ENCODE measurements at places on chromosomes 4 and X.

DNA sequence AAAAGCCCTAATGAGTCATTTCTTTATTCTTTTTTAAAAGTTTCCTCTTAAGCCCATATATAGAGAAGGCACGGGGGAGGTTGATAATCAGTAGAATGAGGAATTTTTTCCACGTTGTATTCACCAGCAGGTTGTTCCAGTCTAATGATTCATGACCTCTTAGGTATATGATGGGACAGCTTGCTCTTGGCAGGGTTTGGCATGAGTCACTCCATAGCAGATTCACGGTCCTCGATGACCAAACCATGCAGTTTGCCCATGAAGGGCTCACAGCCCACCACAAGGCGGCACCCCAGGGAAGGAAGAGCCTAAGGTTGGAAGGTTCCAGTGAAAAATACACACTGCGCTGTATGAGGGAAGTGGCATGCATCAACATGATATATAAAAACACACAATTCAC is 623.8 kb upstream of the DIPK2B start:
- peak; percentile 71 for DNase-seq

DNA sequence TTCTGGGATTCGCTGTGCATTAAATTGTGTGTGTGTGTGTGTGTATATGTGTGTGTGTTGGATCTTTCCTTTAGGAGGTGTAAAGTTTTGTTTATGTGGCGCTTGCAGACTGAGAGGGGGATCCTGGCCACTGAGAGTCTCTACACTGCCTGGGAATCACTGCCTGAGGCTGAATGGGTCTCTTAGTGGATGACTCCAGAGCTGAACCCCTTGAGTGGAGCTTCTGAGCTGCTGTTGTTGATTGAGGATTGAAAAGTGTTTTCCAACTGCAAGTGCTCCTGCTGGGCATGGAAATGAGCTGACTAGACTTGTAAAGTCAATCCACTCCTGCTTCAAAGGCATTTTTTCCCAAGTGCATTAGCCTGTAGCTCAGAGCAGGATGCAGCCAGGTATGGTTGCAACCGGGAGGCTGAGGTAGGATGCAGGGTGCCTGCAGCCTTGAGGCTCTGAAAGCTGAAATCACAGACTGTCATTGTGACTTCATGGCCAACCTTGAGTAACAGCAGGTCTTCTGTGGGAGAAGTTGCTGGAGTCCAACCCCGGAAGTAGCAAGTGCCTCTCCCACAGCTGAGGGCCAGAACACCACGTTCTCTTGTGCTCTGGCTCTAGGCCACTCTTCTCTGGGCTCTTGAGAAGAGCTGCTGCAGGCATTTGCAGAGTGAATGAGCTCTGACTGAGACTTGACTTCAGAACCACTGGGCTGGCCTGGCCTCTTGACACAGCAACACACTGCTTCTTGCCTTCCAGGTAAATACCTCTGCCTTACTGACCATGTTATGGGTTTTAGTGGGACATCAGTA is at the start of gene TBX22:
Gene TBX22, plus strand, starts transcription at position 613 of the 800 bp plus-strand sequence. CDS start 7,517 bp downstream, outside the sequence.
- no peak for DNase-seq

DNA sequence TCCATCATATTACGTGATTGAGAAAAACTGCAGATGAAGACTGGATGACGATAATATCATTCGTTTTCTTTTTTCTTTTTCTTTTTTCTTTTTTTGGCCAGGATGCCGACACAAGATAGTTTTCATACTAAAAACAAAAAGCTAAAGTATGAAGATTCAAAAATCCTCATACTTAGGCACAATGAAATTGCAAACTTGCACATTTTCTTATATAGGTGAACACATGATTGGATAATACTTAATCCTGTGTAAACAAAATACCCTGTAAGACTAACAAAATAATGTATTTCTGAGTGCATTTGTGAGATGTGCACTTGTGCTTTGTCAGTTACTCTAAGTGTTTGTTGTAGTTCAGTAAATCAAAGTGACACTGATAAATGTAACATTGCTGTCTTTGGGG is 568.9 kb downstream of the ANKRD50 start:
- DNase-seq, result no peak

- no peak for DNase-seq
Observed at GRCh38 chrX:19303256-19303880, 40.4 kb upstream of the PDHA1 start.

- DNase-seq, result peak; percentile 20
Observed at GRCh38 chr4:94978904-94979303, 221.1 kb downstream of the BMPR1B start.

GRCh38 chrX:43953218-43953617 is 20.0 kb downstream of the NDP start:
- no peak for DNase-seq

GRCh38 chrX:13175056-13175455 is 130.6 kb upstream of the FAM9C start:
- DNase-seq, result no peak

DNA sequence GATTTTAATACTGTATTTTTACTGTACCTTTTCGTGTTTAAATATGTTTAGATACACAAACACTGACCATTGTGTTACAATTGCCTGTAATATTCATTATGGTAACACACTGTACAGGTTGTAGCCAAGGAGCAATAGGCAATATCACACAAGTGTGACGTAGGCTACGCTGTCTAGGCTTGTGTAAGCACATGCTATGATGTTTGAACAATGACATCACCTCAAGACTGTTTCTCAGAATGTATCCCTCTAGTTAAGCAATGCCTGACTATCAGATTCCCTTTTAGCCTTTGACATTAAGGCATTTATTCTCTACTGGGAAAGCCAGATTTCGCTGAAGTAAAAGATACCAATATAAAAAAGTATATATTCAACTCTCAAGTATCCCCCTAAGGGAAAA is 66.2 kb downstream of the VCX3A start:
- DNase-seq, result no peak

- DNase-seq, result no peak
Observed at GRCh38 chrX:150035531-150035930, 97.2 kb upstream of the EOLA2 start.

- no peak for DNase-seq
Observed at GRCh38 chr4:53043055-53043454, 180.9 kb downstream of the RASL11B start.

DNA sequence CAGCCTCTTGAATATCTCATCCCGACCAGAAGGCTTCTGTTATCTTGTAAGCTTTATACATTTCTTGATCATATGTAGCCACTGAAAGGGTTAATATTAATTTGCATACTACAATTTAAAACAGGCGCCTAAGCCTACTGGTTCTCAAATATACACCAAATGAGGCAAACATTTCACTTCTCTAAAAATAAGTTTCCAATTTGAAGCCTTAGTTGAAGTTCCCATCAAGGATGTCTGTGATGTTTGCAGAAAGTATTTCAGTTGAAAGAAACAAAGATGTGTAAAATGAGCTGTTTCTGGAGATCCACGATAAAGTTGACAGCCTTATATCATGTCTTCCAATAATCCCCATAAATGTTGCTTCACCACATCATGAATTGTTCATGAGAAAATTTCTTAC is 70.6 kb downstream of the KIT start:
- DNase-seq, result no peak

DNA sequence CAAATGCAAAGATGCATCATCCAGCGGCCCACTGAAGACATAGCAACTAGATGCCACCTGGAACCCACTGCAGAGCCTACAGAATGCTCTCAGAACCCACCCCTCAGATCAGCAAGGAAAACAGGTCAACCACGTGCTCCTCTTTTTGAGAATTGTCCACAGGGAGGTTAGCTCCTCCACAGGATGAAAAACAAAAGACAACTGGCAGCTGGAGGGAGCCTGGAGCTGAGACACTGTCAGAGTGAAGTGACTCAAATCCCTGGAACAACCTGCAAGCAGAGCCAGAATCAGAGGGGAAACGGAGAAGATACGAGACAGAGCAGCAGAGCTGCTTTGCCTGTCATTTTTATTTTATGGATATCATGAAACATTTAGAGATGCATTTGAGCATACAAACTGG is 277.6 kb downstream of the GASK1B start:
- DNase-seq, result no peak

- DNase-seq, result no peak
Observed at GRCh38 chr4:71243091-71243833, 95.6 kb upstream of the SLC4A4 start.

GRCh38 chrX:65874110-65874509 is 165.8 kb downstream of the VSIG4 start:
- DNase-seq, result no peak

DNA sequence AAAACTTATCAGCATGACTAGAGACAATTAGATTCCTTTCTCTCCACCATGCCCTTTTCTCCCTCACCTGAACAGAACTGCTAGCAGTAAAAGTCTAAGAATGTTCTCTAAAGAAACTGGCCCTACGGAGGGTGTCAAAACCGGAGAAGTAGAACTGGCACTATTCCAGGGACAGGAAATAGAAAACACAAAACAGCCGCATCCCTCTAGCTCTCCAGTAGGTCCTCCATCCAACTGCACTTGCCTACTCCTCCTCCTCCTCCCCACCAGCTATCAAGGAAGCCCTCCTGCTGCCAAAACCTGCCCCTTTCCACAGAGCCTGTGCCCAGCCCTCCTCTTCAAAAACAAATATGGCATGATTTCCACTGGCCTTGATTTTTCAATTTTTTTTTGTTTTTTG is 28.4 kb downstream of the FUNDC1 start:
- no peak for DNase-seq

DNA sequence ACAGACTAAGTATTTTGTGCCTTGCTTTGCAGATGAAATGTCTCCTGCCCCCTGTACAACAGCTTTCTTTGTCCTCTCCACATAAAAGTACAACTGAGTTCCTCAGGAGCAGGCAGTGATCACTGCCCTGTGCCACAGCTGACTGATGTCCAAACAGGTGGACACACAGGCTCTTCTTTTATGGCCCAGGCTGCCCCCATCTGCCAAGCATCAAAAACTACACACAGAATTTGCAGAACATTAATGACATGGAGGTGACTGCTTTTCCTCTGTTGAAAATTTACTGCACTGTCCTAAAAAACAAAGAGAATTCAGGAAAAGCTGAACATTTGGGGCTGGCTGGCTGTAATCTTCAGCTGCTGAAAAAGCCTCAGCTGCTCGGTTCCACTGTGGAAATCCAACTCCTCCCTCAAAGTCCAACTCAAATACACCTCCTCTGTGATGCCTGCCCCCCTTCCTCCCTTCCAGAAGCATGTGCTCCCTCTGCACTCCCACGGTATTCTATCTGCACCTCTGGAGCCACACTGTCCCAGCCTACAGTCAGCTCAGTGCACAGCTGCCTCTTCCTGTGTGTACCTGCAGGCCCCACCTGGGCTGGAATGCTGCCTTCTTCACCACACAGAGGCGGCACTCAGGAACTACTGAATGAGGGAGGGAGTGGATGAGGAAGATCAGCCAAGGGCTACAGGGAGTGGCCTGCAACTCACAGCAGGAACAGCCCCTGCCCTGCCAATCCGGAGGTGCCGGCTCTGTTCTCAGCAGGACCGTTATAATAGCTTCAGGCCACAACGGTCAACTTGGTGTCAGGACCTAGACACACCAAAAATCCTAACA is 10.3 kb downstream of the AFAP1 start:
- no peak for DNase-seq

GRCh38 chr4:98688411-98689290 is 30.2 kb upstream of the TSPAN5 start:
- DNase-seq, result no peak

All from suppressor macrophage treated with lipopolysaccharide for 1 hour (primary cell).